ENCODE measurements at places on chromosomes 1 and 21.

DNA sequence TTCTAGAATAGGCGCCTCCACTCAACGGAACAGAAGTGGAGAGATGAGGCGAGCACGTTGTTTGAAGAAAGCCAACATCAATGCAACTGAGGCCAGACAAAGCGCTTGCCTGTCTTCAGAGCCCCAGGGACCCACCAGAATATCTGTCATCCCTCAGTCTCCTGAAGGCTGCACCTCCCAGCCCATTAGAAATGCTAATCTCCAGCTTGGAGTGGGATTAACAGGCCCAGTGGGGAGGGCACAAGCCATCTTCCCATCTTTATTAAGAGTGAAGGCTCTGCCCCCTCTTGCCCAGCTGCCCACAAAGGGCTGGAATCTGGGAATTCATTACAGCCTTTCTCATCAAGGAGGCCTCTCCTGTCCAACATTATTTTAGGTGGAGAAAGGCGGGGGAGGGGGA is 16.8 kb upstream of the CNTN2 start:
- no peak for DNase-seq

- no peak for DNase-seq
Observed at GRCh38 chr1:167121375-167122120, 27.7 kb downstream of the STYXL2 start.

DNA sequence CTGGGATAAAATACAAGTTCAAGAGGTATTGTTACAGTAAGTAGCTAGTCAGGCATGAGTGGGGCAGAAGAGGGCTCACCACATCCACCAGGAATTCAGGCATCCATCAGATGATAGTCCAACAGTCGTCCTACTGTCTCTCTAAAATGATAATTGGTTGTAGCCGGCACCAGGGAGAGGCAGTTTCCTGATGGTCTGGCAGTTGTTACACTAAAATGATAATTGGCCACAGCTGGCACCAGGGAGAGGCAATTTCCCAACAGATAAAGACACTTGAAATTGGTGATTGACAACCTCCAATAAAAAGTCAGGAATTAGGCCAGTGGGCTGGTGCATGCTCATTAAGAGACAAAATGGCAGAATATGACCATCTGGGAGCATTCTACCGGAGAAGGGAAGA is 545.8 kb downstream of the AMY1C start:
- DNase-seq: no peak

- DNase-seq: no peak
Observed at GRCh38 chr1:110463725-110464124, 12.8 kb downstream of the PROK1 start.

DNA sequence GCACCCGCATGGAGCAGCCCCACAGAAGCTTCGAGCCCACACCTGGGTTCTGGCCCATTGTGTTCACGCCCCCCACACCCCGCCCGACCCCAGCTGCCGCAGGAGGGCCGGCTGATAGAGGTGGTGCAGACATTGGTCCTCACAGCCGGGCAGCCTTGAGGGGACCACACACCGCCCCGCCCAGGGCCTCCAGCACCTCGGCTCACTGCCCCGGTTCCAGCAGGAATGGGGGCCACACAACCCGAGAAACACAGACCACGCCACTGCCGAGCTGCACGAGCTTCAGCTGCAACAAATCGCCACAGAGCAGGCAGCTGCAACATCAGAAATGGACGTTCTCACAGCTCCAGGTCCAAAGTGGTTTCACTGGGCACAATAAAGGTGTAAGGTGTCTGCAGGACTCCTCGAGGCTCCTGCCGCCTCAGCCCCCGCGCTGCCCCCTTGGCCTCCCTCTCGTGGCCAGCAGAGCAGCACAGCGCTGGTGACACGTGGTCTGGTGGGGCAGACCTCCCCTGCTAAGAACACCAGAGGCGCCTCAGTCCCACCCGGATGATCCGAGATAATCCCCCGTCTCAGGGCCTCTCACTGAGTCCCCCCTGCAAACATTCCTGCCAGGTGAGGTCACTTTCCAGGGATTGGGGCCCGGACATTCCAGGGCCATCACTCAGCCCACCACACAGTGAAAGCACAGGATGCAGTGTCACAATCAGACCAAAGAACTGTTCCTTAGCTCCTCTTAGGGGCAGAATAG is 62.3 kb upstream of the ADARB1 start:
- no peak for DNase-seq

GRCh38 chr1:67689267-67690017 is 4.4 kb downstream of the GADD45A start:
- DNase-seq: no peak

- no peak for DNase-seq
Observed at GRCh38 chr1:180988253-180988752, 34.4 kb downstream of the STX6 start.

DNA sequence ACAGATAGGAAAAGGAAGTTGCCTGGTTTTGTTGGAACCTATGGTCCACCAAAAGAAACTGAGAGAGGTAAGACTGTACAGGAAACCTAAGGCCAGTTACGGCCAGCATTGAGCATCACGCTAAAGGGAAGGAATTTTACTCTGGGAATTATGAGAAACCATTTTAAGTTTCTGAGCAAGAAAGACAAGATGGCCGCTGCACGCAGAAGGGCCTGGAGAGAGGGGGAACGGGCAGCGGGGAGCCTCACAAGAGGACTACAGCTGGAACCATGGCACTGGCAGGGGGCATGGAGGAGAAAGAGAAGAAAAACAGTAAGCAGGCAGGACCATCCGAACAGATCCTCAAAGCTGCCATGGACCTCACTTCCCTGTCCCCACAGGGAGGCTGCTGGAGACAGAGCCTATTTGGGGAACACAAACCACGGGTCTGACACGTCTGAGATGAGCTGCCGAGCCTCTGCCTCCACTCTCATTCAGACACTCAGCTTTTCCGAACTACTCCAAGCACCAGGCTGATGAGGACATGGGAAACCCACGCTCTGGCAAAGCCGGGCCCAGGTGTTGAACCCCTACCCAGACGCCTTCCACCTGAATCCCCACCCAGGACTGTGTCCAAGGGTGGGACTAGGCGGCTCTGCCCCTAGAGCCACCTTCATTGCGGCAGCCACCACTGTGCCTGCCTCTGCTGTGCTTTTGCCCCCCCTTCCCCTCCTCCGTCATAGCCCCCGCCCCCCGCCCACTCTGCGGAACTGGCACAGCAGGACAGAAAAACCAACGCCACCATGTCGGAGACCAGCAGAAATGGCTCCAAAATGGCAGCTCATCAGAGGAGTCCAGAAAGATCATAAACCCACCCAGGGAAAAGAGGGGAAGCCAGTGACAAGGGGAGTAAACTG is 69.0 kb downstream of the CD46 start:
- no peak for DNase-seq

DNA sequence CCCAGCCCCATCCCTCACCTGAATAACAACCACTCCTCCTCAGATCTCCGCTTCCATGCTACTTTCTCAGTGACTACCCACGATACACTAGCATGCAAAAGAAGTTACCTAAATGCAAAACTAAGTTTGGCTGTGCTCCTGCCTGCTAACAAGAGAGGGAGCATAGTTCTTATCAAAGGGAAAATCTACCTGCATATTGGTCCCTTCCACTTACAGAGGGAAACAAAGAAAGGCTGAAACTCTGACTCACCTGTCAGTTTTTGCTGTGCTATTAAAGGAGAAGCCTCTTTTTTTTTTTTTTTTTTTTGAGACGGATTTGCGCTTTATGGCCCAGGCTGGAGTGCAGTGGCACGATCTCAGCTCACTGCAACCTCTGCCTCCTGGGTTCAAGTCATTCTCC is 43.8 kb upstream of the RAVER2 start:
- no peak for DNase-seq

GRCh38 chr1:23957096-23957495 is 2.5 kb upstream of the PNRC2 start:
- no peak for DNase-seq

DNA sequence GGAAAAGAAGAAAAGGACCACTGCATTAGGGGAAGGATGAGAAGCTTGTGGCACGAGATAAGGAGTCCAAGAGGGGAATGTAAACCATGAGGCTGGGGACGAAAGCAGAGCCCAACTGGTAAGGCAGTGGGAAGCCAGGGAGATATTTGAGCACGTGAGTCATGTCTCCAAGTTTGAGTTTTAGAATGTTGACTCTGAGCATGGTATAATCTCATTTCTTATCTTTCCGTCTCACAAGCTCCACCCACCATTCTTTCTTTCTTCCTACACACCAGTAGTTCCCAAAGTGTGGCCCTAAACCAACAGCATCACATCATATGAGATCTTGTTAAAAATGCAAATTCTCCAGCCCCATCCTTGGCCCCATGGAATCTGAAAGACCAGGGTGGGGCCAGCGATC is 145.3 kb downstream of the PLPP3 start:
- DNase-seq: no peak

Measured in NCI-H1436 treated with DMSO at 0.1 percent for 48 hours (cell line).